ENCODE measurements at places on chromosomes 3 and 15. TPM values are rescaled to one million over a fixed set of nuclear protein-coding genes. Genes with fewer than 3 reads are reported as not detected.

DNA sequence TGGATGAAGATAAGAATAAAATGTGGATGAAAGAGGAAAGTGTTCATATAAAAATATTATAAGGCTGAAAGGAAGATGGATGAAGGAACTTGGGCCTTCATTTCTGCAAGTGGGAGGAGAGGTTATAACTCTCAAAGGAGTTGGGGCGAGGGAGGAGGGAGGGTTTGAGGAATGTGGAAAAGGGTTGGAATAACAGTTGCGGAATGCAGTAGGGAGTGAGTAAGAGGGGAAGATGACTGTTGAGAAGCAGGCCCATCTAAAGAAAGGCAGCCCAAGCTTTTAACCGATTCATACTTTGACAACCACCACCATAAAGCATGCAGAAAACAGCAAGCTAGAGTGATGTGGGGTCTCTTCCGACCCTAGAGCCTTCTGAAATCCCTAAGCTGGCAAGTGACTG lies 8.3 kb upstream of the TM4SF4 start:
- DNase-seq = no peak
- H3K4me1 ChIP-seq = peaks cover 25% of the 10 kb centered on the region
- no peaks in the 10 kb centered on the region for H3K27me3 ChIP-seq
- no peak overlapping the region for H3K27ac ChIP-seq

- no peak overlapping the region for H3K27ac ChIP-seq
- no peak overlapping the region for H3K4me3 ChIP-seq
- peaks cover 9% of the 10 kb centered on the region for H3K4me1 ChIP-seq
- H3K36me3 ChIP-seq = peaks cover 27% of the 10 kb centered on the region
- H3K27me3 ChIP-seq = no peaks in the 10 kb centered on the region
Measured at GRCh38 chr3:125310623-125311081, 64.5 kb downstream of the ZNF148 start.

DNA sequence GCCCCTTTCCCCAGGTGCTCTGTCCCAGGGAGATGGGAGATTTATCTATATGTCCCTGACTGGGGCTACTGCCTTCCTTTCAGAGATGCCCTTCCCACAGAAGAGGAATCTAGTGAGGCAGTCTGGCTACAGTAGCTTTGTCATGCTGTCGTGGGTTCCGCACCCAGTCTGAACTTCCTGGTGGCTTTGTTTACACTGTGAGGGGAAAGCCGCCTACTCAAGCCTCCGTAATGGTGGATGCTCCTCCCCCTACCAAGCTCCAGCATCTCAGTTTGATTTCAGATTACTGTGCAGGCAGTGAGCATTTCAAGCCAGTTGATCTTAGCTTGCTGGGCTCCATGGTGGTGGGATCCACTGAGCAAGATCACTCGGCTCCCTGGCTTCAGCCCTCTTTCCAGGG lies 35.4 kb upstream of the SLC7A14 start:
- no peak overlapping the region for H3K27ac ChIP-seq
- no peak overlapping the region for H3K4me3 ChIP-seq
- H3K27me3 ChIP-seq = no peaks in the 10 kb centered on the region
- H3K36me3 ChIP-seq = no peaks in the 10 kb centered on the region
- no peaks in the 10 kb centered on the region for H3K4me1 ChIP-seq

GRCh38 chr3:177792311-177793030 lies 595.2 kb upstream of the TBL1XR1 start:
- no peaks in the 10 kb centered on the region for H3K27me3 ChIP-seq
- no peaks in the 10 kb centered on the region for H3K4me1 ChIP-seq
- no peak overlapping the region for H3K4me3 ChIP-seq
- no peak for DNase-seq
- no peak overlapping the region for H3K27ac ChIP-seq

DNA sequence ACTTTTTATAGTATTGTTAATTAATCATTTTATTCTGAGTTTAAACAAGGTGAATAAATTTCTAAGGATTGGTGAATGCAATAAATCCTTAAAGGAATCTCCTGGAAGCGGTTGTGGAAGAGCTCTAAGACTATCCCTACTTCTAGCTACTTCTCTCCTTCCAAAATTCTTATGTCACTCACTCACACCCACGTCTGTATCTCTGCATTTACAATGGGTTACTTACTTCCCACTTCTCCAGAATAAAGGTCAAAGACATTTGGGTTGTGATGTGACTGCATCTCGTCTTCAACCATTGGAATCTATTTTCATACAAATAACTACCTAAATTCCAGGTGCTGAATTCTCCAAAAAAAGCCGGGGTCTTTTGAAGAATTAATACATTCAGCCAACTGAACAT lies 234.2 kb upstream of the MDFIC2 start:
- H3K4me3 ChIP-seq = no peak overlapping the region
- H3K36me3 ChIP-seq = no peaks in the 10 kb centered on the region
- H3K27ac ChIP-seq = no peak overlapping the region
- no peak for DNase-seq
- H3K4me1 ChIP-seq = no peaks in the 10 kb centered on the region

SEMA6D gene
- total RNA-seq = not detected

- no peak overlapping the region for H3K27ac ChIP-seq
- no peak for DNase-seq
- no peaks in the 10 kb centered on the region for H3K27me3 ChIP-seq
- no peaks in the 10 kb centered on the region for H3K36me3 ChIP-seq
Measured at GRCh38 chr3:4845882-4846281, 133.4 kb upstream of the BHLHE40 start.

DNA sequence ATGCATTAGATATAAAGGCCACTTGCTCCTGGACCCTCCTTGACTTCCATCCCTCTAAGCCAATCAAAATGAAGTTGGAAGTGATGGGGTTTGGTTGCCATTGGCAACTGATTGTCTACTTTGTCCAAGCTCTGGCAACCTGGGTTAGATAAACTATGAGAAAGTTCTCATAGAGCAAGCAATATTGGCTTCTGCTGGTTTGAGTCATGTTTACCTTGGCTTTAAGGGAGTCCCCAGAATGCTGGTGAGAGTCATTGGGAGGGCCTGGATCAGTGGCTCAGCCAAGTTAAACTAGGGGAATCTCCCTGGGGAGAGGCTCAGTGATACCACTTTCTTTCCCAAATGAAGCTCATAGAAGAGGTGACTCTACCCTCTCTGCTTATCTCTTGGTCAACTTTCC lies 176.3 kb upstream of the ROPN1 start:
- no peaks in the 10 kb centered on the region for H3K36me3 ChIP-seq
- H3K27me3 ChIP-seq = no peaks in the 10 kb centered on the region
- DNase-seq = no peak
- H3K4me3 ChIP-seq = no peak overlapping the region
- no peak overlapping the region for H3K27ac ChIP-seq

- no peak for DNase-seq
- H3K27ac ChIP-seq = no peak overlapping the region
Measured at GRCh38 chr3:103127737-103128136, 692.9 kb downstream of the ZPLD1 start.

GRCh38 chr3:105888621-105889579 lies 20.1 kb upstream of the CBLB start:
- no peaks in the 10 kb centered on the region for H3K27me3 ChIP-seq
- H3K27ac ChIP-seq = no peak overlapping the region
- DNase-seq = no peak
- H3K4me3 ChIP-seq = no peak overlapping the region
- H3K4me1 ChIP-seq = no peaks in the 10 kb centered on the region
- H3K36me3 ChIP-seq = no peaks in the 10 kb centered on the region

IFT57 gene
- total RNA-seq = 18.0 TPM

DNA sequence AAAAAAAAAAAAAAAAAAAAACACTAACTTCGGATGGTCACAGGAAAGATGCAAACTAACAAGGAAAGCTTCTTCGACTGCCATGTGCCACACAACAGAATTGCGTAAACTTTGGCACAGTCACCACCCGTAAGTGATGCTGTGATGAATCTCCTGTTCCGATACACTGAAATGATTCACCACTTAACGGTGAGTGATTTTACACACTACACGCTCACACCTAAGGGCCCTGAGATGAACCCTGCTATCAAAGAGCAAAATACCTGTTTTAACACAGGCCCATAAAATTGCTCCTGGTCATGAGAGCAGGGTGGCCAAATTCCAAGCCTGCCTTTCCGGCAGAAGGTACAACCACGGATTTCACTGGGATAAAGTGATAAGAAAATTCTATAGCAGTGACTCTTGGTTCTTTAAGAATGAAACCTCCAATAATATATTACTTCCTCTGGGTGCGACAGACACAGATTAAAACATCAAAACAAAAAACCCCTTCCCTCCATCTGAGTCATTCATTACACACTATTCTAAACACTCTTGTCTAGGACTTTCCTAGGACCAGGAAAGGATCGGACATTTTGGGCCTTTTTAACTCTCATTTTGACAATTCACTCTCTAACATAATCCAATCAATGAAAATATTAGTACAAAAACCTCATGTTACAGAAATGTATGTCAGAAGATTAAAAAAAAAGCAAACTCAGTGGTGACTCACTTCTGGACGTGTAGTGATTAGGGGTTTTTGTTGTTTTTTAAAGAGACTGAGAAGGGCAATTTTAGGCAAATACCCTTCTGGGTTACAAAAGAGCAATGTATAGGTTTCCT lies 28.3 kb downstream of the LRIG1 start:
- DNase-seq = no peak
- peak overlapping the region; percentile 22 for H3K27ac ChIP-seq
- no peaks in the 10 kb centered on the region for H3K27me3 ChIP-seq
- peaks cover 85% of the 10 kb centered on the region for H3K4me1 ChIP-seq
- no peaks in the 10 kb centered on the region for H3K36me3 ChIP-seq

CRABP1 gene
- total RNA-seq = not detected

- H3K36me3 ChIP-seq = no peaks in the 10 kb centered on the region
- no peak for DNase-seq
- H3K27me3 ChIP-seq = no peaks in the 10 kb centered on the region
Measured at GRCh38 chr15:70763950-70764730, 782 bp upstream of the UACA start.

GRCh38 chr3:196990601-196991007 lies 22.0 kb upstream of the PIGZ start:
- no peaks in the 10 kb centered on the region for H3K27me3 ChIP-seq
- H3K36me3 ChIP-seq = no peaks in the 10 kb centered on the region
- no peak overlapping the region for H3K27ac ChIP-seq

DNA sequence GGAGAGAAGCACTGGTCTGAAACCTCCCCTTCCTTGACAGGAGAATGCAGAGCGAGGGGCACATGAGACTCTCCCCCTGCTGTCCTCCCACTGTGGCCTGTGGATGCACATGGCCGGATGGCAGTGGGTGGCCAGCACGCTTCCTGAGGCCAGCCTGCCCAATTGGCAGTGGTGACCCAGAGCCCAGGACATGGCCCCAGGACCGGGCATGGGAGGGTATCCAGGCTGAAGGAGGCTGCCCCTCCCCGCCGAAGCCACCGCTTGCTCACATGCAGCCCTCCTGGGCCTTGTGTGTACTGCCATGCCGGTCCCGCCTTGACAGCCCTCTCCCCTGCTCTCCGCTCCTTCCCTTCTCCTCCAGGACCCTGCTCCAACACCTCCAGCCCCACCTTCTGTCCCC lies 100.9 kb downstream of the MEGF11 start:
- no peak for DNase-seq
- peaks cover 24% of the 10 kb centered on the region for H3K27me3 ChIP-seq
- no peaks in the 10 kb centered on the region for H3K4me1 ChIP-seq
- no peaks in the 10 kb centered on the region for H3K36me3 ChIP-seq
- no peak overlapping the region for H3K4me3 ChIP-seq

GRCh38 chr15:84942456-84942855 lies 39.2 kb upstream of the PDE8A start:
- DNase-seq = no peak
- H3K27me3 ChIP-seq = no peaks in the 10 kb centered on the region
- no peak overlapping the region for H3K4me3 ChIP-seq

RTP1 gene
- total RNA-seq = not detected

DNA sequence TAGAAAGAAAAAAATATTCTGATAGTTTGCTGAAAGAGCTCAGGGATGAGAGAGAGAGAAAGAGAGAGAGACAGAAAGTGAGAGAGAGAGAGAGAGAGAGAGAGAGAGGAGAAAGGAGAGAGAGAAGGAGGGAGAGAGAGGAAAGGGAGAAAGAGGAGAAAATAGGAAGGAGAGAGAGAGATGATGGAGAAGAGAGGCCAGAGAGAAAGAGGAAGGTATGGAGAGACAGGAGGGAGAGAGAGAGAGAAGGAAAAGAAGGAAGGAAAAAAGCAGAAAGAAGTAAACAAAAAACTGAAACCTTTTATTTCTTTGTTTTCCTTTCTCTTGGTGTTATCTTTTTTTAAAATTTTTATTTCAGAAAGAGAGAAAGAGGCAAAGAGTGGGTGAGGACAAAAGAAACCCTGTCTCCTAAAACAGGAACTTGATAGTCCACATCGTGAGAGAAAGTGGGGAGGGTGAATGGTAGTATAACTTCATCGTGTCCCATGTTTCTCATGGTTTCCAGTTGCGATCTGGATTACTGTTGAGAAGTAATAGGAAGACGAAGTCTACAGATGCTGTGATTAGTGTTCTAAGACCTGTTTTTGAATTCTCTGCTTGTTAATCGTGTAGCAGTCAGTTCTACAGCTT lies 279.7 kb downstream of the LPP start:
- peaks cover 7% of the 10 kb centered on the region for H3K4me1 ChIP-seq
- H3K27ac ChIP-seq = no peak overlapping the region
- no peak for DNase-seq
- no peaks in the 10 kb centered on the region for H3K36me3 ChIP-seq
- H3K27me3 ChIP-seq = no peaks in the 10 kb centered on the region
- H3K4me3 ChIP-seq = no peak overlapping the region

- no peak for DNase-seq
- no peaks in the 10 kb centered on the region for H3K36me3 ChIP-seq
- no peaks in the 10 kb centered on the region for H3K27me3 ChIP-seq
- no peak overlapping the region for H3K4me3 ChIP-seq
- H3K27ac ChIP-seq = no peak overlapping the region
Measured at GRCh38 chr3:112794622-112795172, 52.0 kb downstream of the CD200R1L start.

- no peaks in the 10 kb centered on the region for H3K27me3 ChIP-seq
- H3K4me3 ChIP-seq = no peak overlapping the region
- peaks cover 20% of the 10 kb centered on the region for H3K4me1 ChIP-seq
- no peak overlapping the region for H3K27ac ChIP-seq
Measured at GRCh38 chr3:45105855-45106671, 40.1 kb downstream of the CDCP1 start.

Measured in HepG2 (cell line).